AML-193 (cell line): ENCODE measurements at places on chromosomes 3 and 15.

- DNase-seq = no peak
Observed at GRCh38 chr3:117059067-117059955, 349.7 kb downstream of the TUSC7 start.

GRCh38 chr3:38177181-38177580 lies 11.8 kb downstream of the OXSR1 start:
- no peak for DNase-seq

GRCh38 chr15:99164119-99164518 lies 59.2 kb downstream of the SYNM start:
- no peak for DNase-seq

DNA sequence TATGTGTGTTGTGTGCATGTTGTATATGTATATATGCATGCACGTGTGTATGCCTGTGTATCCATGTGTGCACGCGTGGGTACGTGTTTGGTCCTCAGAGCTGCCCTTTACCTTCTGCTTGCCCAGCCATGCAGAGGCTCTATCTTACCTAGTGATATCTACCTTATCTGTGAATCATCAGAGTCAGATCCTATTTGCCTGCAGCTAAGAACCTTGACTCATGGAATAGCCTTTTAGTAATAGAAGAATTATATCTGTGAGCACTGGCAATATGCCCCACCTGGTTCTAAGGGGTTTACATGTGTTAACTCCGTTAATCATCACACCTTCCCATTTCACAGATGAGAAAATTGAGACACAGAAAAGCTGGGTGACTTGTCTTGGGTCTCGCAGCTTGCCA lies 11.0 kb downstream of the PGPEP1L start:
- no peak for DNase-seq

DNA sequence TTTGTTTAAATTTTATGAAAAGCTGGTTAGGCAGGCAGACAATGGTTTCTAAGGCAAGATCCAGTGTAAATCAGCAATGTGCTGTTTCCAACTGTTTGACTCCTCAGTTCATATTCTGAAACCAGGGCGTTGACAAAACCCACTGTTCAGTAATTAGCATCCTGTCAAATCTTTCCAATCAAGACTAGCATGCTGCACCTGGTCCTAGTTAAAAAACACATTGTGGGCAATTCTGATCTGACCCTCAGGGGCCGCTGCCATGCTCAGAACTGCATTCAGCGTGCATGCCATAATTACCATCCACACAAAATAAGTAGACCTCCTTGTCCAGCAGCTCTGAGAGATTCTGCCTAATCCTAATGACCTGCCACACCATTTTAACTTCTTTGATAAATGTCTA lies 20.9 kb upstream of the RBP1 start:
- no peak for DNase-seq

DNA sequence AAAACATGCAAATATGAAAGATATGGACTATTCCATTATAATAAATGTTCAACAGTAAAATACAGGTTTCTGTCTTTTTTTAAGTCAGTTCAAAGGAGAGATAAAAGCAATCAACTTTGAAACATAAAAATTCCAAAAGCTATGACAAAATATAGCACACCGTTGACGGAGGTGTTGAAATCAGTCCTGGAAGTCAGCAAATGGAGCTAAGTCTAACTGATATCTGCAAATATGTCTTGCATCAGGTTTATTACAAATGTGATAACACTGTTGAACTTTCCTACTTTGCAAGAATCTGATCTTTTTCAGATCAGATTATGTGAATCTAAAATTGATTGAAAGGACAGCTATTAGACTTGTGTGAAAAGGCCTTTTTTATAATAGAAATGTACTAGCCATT lies 300.7 kb downstream of the SHOX2 start:
- DNase-seq = no peak

DNA sequence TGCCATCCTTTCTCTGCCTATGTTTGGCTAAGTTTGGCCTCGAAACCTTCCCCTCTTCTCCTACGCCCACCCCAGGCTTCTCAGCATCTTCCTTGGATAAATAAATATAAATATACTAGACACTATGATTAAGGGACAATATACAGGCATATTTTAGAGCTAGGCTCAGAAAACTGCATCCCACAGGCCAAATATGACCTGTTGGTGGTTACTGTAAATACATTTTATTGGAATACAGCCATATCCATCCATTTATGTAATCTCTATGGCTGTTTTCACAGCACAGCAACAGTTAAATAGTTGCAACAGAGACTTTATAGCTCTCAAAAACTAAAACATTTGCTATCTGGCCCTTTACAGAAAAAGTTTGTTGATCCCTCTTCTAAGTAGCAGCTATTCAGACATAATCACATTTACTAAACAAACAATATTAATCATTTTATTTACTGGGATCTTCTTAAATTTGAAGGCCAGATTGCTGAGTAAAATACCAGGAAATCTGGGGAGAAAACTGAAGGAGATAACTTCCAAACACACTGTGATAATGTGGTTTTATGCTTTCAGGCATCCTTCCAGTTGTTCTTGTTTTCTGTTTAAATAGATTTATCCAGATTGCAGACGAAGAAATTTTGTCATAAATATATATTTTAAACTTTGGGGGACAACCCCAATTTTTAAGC lies 269.7 kb upstream of the THRB start:
- DNase-seq = no peak

GRCh38 chr3:115685097-115685496 lies 61.8 kb downstream of the GAP43 start:
- DNase-seq = no peak

DNA sequence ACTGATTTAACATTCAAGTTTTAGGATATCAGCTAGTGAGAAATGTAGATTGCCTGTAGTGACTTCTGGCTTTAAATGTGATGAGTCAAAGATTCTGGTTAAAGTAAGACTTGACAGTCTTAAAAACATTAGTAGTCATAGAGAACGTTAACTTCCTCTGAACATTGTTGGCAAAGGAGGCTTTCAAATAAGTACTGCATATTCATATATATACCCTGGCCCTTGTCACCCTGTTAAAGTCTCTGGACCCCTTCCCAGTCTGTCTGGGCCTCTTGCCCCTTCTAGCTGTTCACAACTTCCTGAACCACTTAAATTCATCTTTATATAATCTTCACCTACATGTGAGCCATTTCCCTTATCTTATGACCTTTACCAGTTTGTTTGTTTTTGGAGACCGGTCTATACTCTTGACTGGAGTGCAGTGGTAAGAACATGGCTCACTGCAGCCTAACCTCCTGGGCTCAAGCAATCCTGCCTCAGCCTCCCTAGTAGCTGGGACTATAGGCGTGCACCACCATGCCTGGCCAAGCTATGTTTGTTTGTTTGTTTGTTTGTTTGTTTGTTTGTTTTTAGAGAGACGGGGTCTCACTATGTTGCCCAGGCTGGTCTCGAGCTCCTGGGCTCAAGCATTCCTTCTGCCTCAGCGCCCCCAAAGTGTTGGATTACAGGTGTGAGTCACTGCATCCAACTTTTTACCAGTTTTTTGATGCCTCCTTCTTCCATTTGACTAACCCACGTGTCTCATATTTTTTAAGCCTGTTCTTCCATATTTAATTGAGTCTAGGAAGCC lies 64.4 kb upstream of the CRTC3 start:
- DNase-seq = no peak

- DNase-seq = no peak
Observed at GRCh38 chr15:85755942-85756341, 38.8 kb downstream of the KLHL25 start.

GRCh38 chr15:77966540-77967234 lies 110.8 kb downstream of the TBC1D2B start:
- DNase-seq = peak; percentile 22

DNA sequence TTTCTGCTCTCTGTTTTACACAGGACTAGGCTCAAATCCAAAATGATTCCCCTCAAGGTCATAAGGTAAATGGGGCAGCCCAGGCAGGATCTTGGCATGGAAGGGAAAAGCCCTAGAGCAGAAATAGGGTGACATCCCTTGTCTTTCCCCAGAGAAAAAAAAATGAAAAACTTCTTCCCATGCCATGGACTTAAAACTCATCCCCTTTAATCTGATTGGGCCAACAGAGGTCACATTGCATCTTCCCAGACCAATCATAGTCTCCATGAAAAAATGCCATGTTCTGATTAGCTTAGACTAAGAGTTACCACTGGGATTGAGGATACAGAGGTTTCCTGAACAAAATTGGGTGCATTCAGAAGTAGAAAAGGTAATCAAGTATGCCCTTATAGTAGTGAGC lies 241.3 kb upstream of the LRTM1 start:
- DNase-seq = no peak

DNA sequence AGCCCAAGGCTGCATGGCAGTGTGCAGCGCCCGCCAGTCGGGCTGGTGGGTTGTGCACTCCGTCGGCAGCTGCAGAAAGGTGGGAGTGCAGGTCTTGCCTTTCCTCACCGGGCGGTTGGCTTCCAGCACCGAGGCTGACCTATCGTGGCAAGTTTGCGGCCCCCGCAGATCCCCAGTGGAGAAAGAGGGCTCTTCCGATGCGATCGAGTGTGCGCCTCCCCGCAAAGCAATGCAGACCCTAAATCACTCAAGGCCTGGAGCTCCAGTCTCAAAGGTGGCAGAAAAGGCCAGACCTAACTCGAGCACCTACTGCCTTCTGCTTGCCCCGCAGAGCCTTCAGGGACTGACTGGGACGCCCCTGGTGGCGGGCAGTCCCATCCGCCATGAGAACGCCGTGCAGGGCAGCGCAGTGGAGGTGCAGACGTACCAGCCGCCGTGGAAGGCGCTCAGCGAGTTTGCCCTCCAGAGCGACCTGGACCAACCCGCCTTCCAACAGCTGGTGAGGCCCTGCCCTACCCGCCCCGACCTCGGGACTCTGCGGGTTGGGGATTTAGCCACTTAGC lies 4.3 kb downstream of the ISL2 start:
- no peak for DNase-seq

DNA sequence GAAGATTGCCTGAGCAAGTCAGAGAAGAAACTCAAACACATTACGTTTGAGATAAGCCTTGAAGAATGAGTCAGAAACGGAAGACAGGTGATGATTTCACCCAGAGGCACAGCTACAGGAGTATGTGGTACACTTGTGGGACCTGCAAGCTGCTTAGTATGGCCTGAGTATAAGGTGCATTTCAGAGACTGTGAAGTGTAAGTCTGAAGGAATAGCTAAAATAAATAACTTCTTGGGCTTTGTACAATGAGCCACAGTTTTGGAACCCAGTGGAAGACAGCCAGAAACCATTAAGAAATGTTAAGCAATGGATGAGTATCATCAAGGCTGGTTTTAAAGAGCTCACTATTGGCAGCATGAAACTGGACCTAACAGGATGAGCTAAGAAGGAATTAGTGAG lies 826.2 kb downstream of the ROBO1 start:
- no peak for DNase-seq

DNA sequence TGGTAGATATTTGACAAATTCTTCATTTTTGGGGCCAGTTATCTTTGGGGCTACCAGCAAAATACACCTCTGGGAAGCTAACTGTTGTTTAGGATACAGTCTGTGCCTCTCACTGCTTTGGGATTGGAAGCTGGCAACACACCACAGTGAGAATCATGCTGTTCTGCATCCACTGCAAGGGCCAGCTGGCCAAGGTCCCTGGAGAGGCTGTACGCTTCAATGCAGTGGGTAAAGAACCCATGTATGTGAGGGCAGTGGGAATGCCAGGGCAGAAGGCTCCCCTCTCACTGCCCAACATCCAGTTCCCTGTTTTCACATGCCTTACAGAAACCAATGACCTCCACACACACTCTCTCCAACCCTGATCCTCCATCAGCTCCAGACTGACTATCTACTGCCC lies 20.1 kb downstream of the ZDHHC3 start:
- no peak for DNase-seq

- DNase-seq = peak; percentile 84
Observed at GRCh38 chr15:69760258-69760845, 307.7 kb downstream of the RPLP1 start.

DNA sequence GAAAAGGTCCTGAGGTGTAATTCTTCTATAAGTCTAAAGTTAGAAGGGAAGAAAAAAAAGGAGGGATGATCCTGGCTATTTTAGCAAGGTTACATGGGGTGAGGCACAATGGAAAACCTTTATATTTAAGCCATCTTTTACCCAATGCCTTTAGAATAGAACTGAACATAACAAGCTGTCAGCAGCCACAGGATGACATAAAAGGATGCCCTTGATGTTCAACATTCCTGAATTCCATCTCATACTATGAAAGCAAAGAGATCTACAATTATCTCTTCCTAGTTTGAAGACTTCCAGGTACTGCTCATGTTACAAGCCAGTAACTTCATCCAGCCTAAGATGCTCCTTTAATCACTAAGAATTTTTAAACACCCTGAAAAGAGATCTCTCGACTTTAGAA lies 26.9 kb downstream of the NEK10 start:
- no peak for DNase-seq

GRCh38 chr3:129313665-129314385 lies 35.2 kb downstream of the HMCES start:
- DNase-seq = peak; percentile 38

GRCh38 chr3:4042869-4043268 lies 243.6 kb downstream of the LRRN1 start:
- DNase-seq = no peak

DNA sequence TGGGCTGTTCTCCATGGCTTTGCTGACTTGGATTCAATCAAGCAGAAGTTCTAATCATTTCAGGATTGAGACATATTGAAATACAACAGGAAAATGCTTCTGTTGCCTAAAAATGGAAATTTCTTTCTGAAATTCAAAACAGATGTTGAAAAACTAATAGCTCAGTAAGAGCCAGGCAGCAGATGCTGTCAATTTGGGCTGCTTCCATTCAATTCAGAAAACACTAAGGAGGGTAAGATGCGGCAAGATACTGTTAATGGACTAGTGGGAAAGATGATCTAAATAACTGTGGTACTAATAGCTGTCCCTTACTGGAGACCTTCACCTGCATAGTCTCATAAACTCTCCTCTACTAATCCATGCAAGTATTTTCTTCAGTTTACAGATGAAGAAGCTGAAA lies 53.5 kb downstream of the DGKG start:
- no peak for DNase-seq

- no peak for DNase-seq
Observed at GRCh38 chr15:60572541-60573421, 93.8 kb upstream of the ICE2 start.

DNA sequence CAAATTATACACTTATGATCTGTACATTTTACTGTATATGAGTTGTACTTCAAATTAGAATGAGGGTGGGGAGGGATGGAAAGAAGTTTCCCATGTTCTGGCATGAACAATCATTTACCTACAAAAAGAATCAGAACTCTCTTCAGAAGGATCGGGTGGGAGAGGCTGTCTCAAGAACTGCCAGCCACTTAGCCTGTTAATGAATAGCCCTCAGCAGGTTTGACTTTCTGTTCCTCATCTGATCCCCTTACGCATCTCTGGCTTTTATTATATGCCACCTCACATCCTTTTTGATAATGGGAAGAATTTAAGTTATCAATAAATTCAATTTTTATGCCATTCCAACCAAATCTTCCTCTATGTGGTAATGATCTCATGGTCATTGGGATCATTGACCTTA lies 168.3 kb upstream of the TGFBR2 start:
- DNase-seq = no peak
